ENCODE measurements at places on chromosomes 2 and 18. TPM values are rescaled to one million over a fixed set of nuclear protein-coding genes. Genes with fewer than 3 reads are reported as not detected.

GRCh38 chr2:1830936-1831619 lies 86.8 kb upstream of the PXDN start:
- H3K4me1 ChIP-seq: peaks cover 9% of the 10 kb centered on the region
- no peak for DNase-seq
- no peak overlapping the region for H3K4me3 ChIP-seq

GRCh38 chr2:196849895-196850294 lies 40.7 kb upstream of the C2orf66 start:
- DNase-seq: peak; percentile 11
- no peaks in the 10 kb centered on the region for H3K4me1 ChIP-seq
- H3K4me3 ChIP-seq: no peak overlapping the region
- H3K27ac ChIP-seq: no peak overlapping the region
- peaks cover 37% of the 10 kb centered on the region for H3K36me3 ChIP-seq

- no peaks in the 10 kb centered on the region for H3K4me1 ChIP-seq
- H3K27me3 ChIP-seq: no peaks in the 10 kb centered on the region
- H3K27ac ChIP-seq: no peak overlapping the region
Observed at GRCh38 chr2:129274038-129274415, 705.4 kb upstream of the RAB6C start.

DNA sequence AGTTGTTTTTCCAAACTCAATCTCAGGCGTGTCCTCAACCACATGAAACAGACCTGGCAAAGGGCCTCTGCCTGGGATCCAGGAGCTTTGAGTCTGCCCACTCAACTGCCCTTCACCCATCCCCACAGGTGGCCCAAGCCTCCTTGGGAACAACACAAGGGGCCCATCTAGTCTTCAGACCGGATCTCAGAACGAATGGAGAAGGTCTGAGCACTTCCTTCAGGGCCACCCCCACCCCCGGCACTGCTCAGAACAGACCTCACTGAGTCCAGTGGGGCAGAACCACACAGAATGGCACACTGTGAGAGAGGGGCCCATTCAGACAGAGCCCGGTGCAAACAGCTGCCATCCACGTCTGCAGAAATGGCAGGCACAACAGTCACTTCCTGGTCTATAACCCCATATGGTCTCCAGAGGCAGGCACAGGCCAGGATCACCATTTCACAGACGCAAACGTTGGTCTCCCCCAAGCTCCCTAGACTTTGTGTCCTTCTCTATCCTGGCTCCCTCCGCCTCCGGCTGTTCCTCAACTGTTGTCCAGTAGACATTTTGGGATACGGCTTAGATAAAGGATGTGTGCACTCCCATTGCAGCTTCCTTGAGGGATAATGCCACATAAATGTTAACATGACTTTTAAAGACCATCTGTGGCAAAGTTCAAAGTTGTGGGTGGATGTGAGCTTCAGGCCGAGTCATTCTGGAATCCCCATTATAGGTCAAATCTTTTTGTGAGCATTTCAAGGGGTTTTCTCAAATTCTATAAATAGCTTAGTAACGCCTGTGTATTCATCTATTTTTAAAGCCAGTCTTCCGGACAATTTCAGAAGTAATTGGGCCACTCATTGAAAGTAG lies 149.7 kb downstream of the SMAD7 start:
- H3K4me1 ChIP-seq: no peaks in the 10 kb centered on the region
- DNase-seq: no peak
- no peak overlapping the region for H3K27ac ChIP-seq
- H3K36me3 ChIP-seq: no peaks in the 10 kb centered on the region
- H3K4me3 ChIP-seq: no peak overlapping the region

- no peak for DNase-seq
- no peak overlapping the region for H3K4me3 ChIP-seq
- no peaks in the 10 kb centered on the region for H3K4me1 ChIP-seq
- no peak overlapping the region for H3K27ac ChIP-seq
- no peaks in the 10 kb centered on the region for H3K27me3 ChIP-seq
Observed at GRCh38 chr2:59896499-59897245, 656.8 kb downstream of the BCL11A start.

GRCh38 chr2:44452069-44452583 lies 90.4 kb downstream of the CAMKMT start:
- H3K27me3 ChIP-seq: no peaks in the 10 kb centered on the region
- no peaks in the 10 kb centered on the region for H3K36me3 ChIP-seq
- no peak overlapping the region for H3K27ac ChIP-seq
- H3K4me3 ChIP-seq: no peak overlapping the region
- no peak for DNase-seq

DNA sequence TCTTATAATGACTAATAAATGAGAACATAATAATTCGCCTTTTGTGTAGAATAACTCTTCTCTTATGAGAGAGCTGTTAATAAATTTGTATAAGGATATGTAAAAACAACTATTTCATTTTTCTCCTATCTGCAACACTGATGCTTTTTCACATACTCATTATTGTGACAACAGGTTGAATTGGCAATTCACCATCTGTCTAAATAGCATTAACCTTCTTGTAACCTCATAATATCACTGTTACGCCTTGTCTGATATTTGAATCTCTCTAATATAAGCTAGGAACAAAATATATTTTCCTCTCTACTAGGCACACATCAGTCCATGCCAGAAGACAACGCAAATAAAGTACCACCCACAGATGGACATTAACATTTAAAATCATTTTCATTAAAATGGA lies 938.9 kb downstream of the CPS1 start:
- H3K4me1 ChIP-seq: no peaks in the 10 kb centered on the region
- DNase-seq: no peak
- H3K27ac ChIP-seq: no peak overlapping the region

DNA sequence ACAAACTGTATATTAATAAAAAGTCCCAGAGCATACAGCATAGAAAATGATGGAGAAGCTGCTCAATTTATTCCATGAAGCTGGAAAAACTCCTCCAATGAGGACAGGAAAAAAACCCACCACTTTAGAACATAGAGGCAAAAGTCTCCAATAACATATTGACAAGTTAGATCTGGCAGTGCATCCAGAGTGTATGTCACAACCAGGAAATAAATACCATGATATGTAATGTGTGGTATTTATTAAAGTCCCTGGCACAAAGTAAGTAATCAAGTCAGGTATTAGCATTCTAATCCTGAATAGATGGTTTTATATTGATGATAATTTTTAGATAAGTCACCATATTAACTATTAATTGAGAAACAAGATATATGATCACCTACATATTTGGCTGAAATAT lies 427.3 kb upstream of the HS6ST1 start:
- H3K4me1 ChIP-seq: no peaks in the 10 kb centered on the region
- no peaks in the 10 kb centered on the region for H3K27me3 ChIP-seq
- H3K4me3 ChIP-seq: no peak overlapping the region
- no peak for DNase-seq
- no peak overlapping the region for H3K27ac ChIP-seq

DNA sequence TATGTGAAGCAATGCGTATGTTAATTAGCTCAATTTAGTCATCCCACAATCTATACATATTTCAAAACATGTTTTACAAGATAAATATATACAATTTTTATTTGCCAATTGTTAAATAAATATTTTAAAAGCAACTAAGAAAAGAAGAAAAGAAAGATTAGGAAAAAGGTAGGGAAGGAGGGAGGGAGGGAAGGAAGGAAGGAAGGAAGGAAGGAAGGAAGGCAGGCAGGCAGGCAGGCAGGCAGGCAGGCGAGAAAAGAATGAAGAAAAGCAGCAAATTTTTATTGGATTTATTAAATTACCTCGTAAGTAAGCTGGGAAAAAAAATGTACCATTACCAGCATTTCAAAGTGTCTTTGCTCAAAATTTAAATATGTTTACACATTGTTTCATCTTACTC lies 30.5 kb downstream of the NOL4 start:
- no peaks in the 10 kb centered on the region for H3K27me3 ChIP-seq
- H3K4me1 ChIP-seq: no peaks in the 10 kb centered on the region
- DNase-seq: no peak
- no peaks in the 10 kb centered on the region for H3K36me3 ChIP-seq
- no peak overlapping the region for H3K27ac ChIP-seq
- no peak overlapping the region for H3K4me3 ChIP-seq

- DNase-seq: no peak
- H3K4me1 ChIP-seq: no peaks in the 10 kb centered on the region
- H3K4me3 ChIP-seq: no peak overlapping the region
Observed at GRCh38 chr2:158578703-158579330, 122.1 kb downstream of the PKP4 start.

- no peak overlapping the region for H3K4me3 ChIP-seq
- no peaks in the 10 kb centered on the region for H3K36me3 ChIP-seq
- peak; percentile 62 for DNase-seq
- H3K27ac ChIP-seq: no peak overlapping the region
- H3K4me1 ChIP-seq: peaks cover 37% of the 10 kb centered on the region
Observed at GRCh38 chr2:240449764-240450531, 14.5 kb downstream of the GPC1 start.

GRCh38 chr2:219252570-219252899 lies 508 bp upstream of the TUBA4B start:
- peaks cover 7% of the 10 kb centered on the region for H3K4me1 ChIP-seq
- H3K36me3 ChIP-seq: no peaks in the 10 kb centered on the region
- H3K4me3 ChIP-seq: peak overlapping the region; percentile 34
- no peak overlapping the region for H3K27ac ChIP-seq

DNA sequence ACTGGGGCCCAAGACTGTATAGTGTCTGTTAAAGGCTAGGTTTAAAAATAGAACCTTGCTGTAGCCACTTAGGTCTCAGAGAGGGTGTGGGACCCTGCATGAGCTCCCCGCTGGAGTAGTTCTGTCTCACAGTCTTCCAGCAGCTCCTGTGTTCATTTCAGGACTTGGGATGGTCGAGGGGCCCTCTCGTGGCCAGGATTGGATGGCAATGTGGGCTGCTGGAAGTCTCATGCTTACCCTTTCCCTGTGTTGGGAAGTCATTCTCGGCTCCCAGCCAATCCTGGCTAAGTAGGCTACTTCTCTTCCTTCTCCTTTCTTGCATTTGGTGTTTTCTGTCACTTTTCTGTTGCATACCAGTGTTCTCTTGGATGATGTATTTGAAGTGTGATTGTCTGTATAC lies 284.0 kb upstream of the GCFC2 start:
- no peaks in the 10 kb centered on the region for H3K36me3 ChIP-seq
- H3K27me3 ChIP-seq: no peaks in the 10 kb centered on the region
- H3K27ac ChIP-seq: no peak overlapping the region
- H3K4me1 ChIP-seq: no peaks in the 10 kb centered on the region
- no peak for DNase-seq
- no peak overlapping the region for H3K4me3 ChIP-seq

DNA sequence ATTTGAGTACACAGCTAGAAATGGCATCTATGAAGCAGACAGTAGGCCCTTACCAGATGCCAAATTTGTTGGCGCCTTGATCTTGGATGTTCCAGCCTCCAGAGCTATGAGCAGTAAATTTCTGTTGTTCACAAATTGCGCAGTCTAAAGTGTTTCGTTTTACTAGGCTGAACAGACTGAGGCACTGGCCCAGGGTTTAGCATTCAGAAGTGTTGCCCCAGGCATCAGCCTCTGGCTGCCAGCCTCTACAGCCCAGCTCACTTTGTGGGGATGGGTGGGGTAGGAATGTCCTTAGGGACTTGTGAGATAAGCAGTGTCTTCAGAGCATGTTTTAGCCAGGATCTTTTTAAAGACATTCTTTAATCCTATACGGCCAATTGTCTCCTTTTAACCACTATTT lies 51.5 kb upstream of the MGAT5 start:
- no peak overlapping the region for H3K4me3 ChIP-seq
- no peaks in the 10 kb centered on the region for H3K36me3 ChIP-seq
- H3K27ac ChIP-seq: no peak overlapping the region
- H3K4me1 ChIP-seq: peaks cover 51% of the 10 kb centered on the region
- DNase-seq: peak; percentile 11
- H3K27me3 ChIP-seq: no peaks in the 10 kb centered on the region

DNA sequence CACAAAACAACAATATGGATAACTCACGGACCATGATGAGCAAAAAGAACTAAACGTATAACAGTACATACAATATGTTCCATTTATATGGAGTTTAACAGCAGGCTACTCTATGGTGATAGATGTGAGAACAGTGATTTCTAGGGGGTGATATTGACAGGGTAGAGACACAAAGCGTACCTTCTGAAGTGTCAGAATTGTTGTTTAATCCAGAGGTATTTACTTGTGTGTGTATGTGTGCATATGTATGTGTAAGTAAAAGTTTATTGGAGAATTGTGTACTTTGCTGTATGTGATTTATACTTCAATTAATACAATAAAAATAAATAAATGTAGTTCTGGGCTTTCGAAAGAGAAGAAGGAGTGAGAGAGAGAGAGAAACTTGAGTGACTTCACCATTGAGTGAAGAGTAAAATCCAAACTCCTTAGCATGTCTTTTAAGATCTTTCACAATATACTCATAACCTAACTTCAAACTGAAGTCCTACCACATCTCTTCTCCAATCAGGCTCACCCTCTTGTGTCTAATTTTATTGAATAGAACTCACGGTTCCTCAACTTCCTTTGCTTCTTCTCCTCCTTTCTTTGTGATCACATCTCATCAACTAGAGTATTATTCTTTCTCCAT lies 126.0 kb upstream of the KLF7 start:
- peaks cover 29% of the 10 kb centered on the region for H3K4me1 ChIP-seq
- H3K4me3 ChIP-seq: no peak overlapping the region
- H3K27ac ChIP-seq: no peak overlapping the region
- no peaks in the 10 kb centered on the region for H3K27me3 ChIP-seq

DNA sequence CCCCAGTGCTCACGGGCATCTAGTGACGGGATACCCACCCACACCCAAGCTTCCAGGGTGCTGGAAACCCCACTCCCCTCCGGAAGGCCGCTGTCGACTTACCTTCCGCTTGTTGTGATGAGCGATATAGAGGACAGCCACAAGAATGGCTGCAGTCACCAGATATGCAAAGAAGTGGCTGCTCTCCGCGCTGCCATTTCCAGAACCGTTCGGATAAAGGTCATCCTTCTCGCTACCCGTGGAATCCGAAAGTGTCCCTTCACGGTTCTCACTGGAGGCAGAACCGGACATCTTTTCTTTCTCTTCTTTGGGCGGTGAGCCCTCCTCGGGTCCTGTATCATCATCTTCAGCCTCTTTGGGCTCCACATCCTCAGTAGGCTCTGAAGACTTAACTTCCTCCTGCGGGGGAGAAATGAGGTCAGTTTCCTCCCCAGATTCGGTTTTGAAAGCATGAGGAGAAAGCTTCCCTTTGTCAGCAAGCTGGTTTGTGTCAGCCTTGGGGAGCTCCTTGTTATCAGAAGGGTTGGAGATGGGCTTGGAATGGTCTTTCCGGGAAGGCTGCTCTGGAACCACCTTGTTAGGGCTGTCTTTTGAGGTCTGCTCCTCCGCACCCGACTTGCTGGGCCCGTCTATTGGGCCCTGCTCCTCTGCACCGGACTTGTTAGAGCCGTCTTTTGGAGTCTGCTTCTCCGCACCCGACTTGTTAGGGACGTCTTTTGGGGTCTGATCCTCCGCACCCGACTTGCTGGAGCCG lies 1.2 kb downstream of the TGOLN2 start:
- H3K36me3 ChIP-seq: peaks cover 3% of the 10 kb centered on the region
- DNase-seq: peak; percentile 13
- no peak overlapping the region for H3K27ac ChIP-seq
- peaks cover 30% of the 10 kb centered on the region for H3K4me1 ChIP-seq
- no peaks in the 10 kb centered on the region for H3K27me3 ChIP-seq

- no peaks in the 10 kb centered on the region for H3K36me3 ChIP-seq
- H3K4me1 ChIP-seq: peaks cover under 1% of the 10 kb centered on the region
- H3K27ac ChIP-seq: no peak overlapping the region
- no peak overlapping the region for H3K4me3 ChIP-seq
Observed at GRCh38 chr2:190794790-190795189, 85.8 kb upstream of the GLS start.

Gene ERBB4
- 1.5 TPM for total RNA-seq

Gene KLHL29
- 1.6 TPM for total RNA-seq

Gene CNTNAP5
- total RNA-seq: not detected

Gene AQP4
- total RNA-seq: 0.09 TPM

Gene SOWAHC
- 7.2 TPM for total RNA-seq

Gene LYPD6B
- not detected for total RNA-seq

Gene DQX1
- 0.71 TPM for total RNA-seq

Gene CYP26B1
- 1.2 TPM for total RNA-seq

Gene SKA1
- total RNA-seq: 57.2 TPM

Data from neural progenitor cell (in vitro differentiated cells).